ENCODE measurements at places on chromosomes 1 and 21.

- no peak for DNase-seq
These were observed 768.9 kb upstream of the ADGRL4 start for GRCh38 chr1:79775402-79775801.

DNA sequence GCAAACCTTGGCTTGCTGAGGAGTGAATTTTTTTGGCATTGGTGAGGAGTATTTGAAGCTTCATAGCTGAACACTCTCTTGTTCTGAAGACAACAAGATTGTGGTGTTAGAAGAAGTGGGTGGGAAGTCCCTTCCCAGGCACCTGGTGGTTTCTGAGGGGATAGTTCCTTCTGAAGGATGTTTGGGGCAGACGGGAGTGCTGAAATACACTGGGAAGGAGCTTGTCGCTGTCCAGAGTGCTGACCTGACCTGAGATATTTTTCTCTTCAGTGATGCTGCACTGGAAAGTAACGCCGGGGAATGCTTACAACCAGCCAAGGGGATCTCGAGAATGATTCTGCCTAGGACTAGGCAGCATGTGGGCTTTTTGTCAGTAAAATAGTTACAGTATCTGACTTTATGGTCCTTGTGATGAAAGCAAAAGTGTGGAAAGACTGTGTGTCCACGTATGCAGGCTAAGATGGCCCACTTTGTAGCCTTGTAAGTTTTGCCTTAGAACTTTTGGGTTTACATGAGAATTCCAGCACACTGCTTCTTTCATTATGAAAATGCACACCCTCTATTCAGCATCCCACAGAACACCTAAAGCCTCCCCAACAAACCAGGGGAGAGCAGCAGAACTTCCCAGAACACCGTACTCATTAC is 33.1 kb upstream of the NFASC start:
- DNase-seq = no peak

DNA sequence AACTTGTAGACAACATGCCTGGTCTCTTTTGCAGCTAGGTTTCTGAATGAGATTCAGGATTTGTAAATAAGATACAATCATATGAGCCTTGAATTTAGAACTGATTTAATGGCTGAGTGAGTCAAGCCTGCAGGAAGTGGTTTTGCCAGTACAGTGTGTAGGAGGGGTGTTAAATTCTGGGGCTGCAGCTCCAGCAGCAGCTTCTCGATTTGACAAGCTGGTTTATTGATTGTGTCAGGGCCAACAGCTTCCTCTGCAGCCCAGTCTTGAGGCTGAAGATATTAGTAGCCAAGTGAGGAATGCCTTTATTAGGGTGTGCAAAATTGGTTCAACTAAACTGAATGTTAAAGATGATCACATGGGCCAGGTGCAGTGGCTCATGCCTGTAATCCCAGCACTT is 11.5 kb upstream of the PLA2G5 start:
- DNase-seq = no peak

GRCh38 chr1:163241746-163242145 is 39.0 kb upstream of the RGS5 start:
- DNase-seq = no peak

DNA sequence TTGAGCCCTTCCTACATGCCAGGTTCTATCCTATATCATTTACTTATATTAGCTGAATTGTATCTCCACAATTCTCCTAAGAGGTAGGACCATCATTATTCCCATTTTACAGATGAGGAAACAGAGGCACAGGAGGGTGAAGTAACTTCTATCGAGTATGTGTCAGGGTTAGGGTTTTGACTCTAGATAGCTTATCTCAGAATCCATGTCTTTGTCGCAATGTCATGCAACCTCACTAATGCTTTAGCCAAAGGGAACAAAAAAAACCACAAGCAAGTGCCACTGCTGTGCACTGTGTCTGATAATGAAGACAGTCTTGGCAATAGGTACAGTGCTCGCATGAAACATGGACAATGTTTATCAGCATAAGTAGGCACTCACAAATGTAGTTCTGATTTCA is 95.4 kb upstream of the CLDN14 start:
- no peak for DNase-seq

- no peak for DNase-seq
These were observed 138.1 kb upstream of the ADAMTS5 start for GRCh38 chr21:27104846-27105431.

DNA sequence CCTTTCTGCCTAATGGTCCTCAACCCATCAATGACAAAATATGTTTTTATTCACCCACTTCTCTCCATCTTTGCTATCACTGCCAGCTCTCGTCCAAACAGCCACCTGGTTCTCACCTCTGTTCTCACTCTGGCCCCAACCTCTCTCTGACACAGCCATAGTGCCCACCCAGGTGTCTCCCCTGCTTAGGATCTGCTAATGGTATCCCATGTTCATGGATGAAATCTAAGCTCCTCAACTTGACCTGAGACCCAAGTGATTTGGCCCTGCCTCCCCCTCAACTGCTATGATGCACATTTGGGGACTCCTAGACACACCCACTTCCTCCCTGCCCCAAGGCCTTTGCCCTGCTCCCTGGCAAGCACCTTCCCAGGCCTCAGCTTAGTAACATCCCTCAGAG is 25.9 kb downstream of the KIF17 start:
- DNase-seq = no peak

DNA sequence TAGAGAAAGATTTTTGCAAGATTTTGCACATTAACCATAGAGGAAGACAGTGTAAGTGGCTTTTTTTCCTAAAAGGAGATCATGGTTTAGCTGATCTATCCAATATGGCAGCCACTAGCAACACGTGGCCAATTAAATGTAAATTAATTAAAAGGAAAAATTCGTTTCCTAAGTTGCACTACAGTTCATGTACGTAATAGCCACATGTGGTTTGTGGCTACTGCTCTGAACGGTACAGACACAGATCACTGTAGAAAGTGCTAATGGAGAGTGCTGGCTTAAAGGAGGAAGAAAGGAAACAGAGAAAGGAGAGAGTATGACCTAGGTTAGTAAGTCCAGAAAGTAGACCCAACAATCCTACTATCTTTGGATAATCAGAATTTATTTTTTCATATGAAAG is 170.8 kb downstream of the SIPA1L2 start:
- no peak for DNase-seq

- no peak for DNase-seq
These were observed 987 bp downstream of the GPR137B start for GRCh38 chr1:236143104-236143948.

GRCh38 chr1:215083383-215083961 is 935 bp downstream of the KCNK2 start:
- DNase-seq = no peak

DNA sequence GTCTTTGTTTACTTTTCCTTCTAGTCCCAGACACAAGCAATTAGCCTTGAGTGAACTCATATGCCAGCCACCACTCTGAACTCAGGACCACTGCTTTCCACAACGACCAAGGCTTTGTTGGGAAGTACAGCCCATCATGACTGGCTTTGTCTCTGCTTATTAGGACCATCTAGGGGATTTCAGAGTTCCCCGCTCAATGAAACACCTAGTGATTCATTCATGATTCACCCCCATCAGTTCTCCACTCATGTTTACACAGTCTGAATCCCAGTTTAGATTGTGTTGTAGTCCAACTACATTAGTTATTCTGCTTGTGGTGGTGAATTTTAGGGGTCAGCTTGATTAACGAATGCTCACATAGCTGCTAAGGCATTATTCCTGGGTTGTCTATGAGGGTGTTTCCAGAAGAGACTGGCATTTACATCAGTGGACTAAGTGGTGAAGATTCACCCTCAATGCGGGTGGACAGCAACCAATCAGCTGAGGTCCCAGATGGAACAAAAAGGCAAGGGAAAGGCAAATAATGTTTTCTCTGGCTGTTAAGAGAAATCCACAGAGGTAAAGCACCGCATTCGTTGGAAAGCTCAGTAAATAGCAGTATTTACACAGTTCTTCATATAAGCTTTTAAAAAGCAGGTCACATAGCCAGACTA is 122.7 kb downstream of the RGS21 start:
- DNase-seq = no peak

- no peak for DNase-seq
These were observed 263.9 kb downstream of the NTNG1 start for GRCh38 chr1:107404756-107405155.

- no peak for DNase-seq
These were observed 96.5 kb downstream of the NEK7 start for GRCh38 chr1:198253259-198253658.

DNA sequence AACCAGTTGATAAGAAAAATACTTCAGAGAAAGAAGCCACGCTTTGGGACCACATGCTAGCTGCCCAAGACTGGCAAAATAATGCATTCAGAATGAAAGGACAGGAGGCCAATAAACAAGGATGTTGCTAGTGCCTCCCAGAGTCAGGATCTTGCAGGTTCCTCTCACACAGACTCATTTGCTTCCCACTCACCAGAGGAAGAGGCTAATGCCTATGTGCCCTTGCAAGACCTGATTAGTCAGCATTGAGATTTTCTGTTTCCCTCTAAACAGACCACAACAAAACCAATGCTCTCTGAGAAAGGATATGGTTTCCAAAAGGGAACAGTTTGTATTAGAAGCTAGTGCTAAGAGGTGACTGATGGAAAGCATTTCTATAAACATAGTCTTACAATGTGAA is 85.7 kb downstream of the NRDC start:
- no peak for DNase-seq

GRCh38 chr1:224169718-224170270 is 13.2 kb upstream of the DEGS1 start:
- DNase-seq = no peak

- no peak for DNase-seq
These were observed 11.4 kb upstream of the PRPF3 start for GRCh38 chr1:150309758-150310508.

DNA sequence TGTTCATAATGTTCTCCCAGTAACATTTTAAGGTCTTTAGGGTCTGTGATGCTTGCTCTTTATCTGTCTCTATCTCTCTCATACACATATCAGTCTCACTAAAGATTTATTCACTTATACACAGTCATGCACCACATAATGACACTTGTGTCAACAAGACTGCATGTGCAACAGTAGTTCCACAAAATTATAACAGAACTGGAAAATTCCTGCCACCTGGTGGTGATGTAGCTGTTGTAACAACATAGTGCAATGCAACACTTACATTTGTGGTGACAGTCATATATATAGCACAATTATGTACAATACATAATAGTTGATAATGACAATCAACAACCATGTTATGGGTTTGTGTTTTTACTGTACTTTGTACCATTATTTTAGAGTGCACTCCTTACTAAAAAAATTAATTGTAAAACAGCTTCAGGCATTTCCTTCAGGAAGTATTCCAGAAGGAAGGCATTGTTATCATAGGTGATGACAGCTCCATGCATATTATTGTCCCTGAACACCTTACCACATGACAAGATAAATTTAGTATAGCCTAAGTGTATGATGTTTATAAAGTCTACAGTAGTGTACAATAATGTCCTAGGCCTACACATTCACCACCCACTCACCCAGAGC is 8.1 kb downstream of the TDRD5 start:
- DNase-seq = no peak

GRCh38 chr1:219340796-219341195 is 167.1 kb downstream of the LYPLAL1 start:
- DNase-seq = no peak

DNA sequence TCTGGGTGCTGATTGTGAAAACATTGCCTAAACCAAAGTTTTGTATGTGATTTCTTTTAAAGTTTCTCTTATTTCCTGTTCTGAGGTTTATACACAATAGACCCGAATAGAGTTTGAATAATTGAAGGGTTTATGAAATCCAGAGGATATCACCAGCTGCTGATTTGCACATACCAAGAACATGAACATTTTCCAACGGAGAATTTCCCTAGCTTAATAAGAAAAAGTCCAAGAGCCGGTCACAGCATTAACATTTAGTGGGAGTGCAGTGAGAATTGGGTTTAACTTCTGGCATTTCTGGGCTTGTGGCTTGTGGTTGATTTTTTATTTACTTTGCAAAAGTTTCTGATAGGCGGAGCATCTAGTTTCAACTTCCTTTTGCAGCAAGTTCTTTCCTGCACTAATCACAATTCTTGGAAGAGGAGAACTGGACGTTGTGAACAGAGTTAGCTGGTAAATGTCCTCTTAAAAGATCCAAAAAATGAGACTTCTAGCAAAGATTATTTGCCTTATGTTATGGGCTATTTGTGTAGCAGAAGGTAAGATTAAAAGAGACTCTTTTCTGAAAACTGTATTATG is at the start of gene CFH:
Gene CFH, plus strand, starts transcription at position 407 of the 579 bp plus-strand sequence. Its CDS starts 75 bp downstream, at position 482.
- DNase-seq = no peak

DNA sequence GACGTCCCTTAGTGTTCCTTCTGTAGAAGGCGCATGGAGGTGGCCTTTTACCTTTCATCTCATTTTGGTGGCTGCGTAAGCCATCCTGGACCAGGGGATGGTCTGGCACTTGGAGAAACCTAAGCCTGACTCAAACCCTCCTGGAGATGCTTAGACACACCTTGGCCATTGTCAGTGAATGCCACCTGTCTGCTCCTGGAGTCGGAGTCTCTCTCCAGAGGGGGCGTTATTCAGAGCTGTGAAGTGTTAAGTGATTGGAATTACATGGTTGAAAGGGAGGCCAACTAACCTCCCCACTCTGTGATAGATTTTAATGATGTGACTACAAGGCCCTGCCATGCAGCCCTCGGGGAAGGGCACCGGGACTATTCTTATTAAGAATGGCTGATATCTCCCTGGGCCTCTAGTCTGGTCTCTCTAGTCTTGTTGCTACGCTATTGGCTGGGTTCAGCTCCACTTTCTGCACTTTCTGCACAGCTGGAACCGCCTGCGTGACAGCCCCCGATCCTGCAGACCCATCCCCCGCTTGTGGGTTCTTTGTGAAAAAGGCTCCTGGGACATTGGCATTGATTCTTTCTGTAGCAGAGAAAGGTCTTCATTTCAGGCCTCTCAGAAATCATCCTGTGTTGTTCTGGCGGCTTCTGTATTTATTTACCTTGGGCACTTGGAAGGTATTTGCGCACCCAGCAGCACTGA is 4.2 kb downstream of the RASSF5 start:
- no peak for DNase-seq

DNA sequence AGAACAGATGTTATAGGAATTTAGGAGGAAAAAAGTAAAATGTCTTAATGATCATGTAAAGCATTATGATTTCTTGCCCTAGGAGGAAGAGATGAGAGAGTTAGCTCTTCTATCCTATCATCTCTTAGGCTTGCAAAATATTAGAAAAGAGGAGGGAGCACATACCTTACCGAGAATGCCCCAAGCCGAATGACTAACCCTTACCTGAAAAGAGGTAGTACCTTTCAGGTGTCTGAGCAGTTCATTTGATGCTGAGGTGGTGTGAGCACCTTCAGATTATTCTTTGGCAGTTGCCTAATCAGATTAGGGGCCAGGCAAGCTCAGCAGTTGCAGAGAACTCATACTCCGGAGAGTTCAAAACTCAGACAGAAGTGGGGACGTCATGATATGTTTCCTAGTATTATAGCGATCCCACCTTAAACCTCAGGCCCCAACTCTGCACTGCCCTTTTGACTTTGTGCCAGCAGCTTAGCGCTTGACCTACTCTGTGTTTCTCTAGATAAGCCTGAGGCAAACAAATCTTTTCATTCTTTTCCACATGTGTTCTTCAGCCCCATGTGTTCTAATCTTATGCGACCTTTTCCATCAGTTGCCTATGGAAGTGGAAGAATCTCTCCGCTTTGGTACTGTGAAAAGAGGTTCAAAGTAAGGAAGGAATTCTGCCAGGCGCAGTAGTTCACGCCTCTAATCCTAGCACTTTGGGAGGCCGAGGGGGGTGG is 52.5 kb downstream of the ATP2B4 start:
- no peak for DNase-seq

GRCh38 chr1:72117621-72118020 is 164.7 kb downstream of the NEGR1 start:
- no peak for DNase-seq

- DNase-seq = no peak
These were observed 1.7 kb downstream of the DR1 start for GRCh38 chr1:93347334-93347899.

- DNase-seq = no peak
These were observed 1.6 kb downstream of the ELOVL1 start for GRCh38 chr1:43366179-43366578.

Measured in cortex of kidney (tissue), 1 donor.